Cardiac fibroblast (primary cell): ENCODE measurements at places on chromosomes 1 and 21.

GRCh38 chr1:14137411-14138134 is 437.6 kb downstream of the PRDM2 start:
- no peak for DNase-seq

- no peak for DNase-seq
Measured at GRCh38 chr1:82759035-82759434, 958.3 kb downstream of the ADGRL2 start.

- DNase-seq: no peak
Measured at GRCh38 chr1:5369223-5369622, 623.0 kb downstream of the NPHP4 start.

GRCh38 chr1:108208724-108209446 is 8.7 kb upstream of the SLC25A24 start:
- no peak for DNase-seq

DNA sequence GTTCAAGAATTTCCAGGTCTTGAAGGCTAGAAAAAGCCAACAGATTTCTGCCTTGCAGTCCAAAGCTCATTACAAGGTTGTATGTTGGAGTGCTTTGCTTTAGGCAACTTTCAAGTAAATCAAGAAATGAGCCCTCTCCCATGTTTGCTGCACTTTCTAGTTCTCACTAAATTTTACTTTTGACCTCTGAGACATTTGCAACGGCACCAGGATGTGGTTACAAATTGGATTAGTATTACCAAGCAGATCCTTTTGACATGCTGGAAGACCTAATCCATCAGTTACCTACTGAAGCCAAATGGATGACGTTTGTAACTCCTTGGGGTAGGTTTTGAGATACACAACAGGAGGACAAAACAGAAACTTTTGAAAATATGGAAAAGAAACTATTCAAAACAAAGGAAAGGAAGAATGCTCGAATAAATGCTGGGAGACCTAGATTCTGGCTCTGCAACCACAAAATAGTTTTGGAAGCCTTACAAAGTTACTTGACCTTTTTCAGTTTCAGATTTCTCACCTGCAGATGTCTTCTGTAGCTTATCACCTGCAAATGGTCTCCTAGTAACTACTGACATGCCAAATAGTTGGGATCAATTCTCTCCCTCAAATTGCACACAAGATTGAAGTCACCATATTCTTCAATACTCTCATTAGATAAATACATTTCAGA is 251.7 kb upstream of the ADGRL2 start:
- DNase-seq: no peak

DNA sequence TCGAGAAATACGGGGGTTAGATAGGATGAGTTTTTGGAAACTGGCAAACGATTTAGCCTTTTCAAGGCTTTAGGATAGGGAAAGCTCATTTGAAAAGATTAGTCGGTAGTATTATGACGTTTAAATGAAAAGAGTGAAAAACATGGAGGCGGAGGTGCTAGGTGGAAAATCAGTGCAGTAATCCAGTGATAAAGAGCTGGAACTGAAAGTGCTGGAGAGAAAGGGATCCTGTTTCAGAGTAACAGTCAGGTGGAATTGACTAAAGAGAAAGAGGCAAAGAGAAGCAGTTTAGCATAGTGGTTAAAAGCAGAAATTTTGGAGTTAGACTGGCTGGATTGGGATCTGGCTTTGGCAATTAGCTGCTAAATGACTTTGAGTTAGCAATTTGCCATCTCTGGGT is 945 bp downstream of the WDR3 start:
- no peak for DNase-seq

DNA sequence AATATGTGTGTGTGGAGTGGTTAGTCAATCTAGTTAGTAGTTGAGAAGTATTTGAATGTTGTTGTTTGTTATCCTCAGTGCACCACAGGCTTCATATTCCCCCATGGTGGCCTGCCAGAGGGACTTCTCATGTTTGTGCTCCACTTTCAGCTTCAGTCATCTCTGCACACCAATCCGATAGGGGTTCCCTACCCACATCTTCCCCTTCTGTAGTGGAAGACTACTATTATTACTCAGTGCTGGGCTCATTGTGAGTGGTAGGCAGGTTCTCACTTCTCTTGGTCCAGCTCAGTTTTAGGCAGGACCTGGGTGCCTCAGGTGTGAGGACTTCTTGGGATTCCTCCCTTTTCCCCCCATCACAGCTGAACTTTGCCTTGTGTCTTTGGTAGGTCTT is 14.2 kb downstream of the MT1HL1 start:
- DNase-seq: no peak

DNA sequence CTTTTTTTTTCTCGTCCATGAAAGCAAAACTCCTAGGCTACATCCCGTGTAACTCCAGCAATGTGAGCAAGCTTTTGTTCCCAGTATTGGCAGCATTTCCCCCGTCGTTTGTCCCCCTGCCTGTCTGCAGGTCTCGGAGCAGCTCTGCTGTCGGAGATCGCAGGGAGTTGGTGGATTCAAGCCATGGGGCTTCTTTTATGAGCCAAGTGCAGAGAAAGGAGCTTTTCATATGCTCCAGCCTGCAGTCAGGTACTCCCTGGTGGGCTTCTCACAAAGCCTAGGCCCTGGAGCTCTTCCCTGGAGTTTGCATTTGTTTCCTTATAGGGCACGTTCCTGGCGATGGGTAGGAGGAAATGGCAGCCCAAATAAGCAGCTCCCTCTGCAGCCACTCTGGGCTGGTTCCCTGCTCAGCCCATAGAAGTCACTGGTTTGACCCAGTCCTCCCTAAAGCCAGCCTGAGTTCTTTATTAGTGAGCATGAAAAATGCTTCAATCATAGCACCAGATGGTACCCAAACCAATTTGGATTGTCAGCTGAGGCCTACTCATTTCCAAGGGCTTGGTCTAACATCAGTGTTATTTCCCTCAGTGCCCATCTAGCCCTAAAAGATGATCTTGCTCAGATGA is 78.3 kb downstream of the NUF2 start:
- DNase-seq: no peak

GRCh38 chr21:33543505-33544129 is 779 bp downstream of the SON start:
- no peak for DNase-seq

DNA sequence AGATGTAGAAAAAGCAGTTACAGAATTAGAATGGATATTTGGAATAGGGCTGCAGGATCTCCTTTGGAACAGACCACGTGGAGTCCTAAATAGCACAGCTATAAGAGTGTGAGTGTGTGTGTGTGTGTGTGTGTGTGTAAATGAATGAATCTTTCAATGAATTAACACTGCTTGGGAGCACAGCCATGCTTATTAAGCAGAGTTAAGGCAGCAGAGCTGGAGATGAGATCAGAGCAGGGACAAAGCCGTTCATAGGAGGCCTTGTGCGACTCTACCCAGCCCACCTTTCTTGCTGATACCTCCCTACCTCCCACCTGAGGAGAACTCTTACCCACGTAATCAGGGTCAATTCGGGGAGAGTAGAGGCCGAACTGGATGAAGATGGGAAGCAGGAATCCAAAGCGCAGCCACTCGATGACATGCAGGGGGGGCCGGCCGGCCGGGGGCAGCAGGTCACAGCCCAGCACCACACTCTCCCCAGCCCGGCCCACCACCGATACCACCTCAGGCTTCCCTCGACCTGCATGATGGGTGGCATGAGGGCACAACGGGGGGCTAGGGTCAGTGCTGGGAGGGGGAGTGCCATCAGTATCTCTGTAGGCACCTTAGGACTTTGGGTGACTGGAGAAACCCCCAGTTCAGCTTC is 2.7 kb downstream of the IGSF9 start:
- no peak for DNase-seq

GRCh38 chr1:109388208-109388711 is 9.5 kb downstream of the SORT1 start:
- DNase-seq: no peak

DNA sequence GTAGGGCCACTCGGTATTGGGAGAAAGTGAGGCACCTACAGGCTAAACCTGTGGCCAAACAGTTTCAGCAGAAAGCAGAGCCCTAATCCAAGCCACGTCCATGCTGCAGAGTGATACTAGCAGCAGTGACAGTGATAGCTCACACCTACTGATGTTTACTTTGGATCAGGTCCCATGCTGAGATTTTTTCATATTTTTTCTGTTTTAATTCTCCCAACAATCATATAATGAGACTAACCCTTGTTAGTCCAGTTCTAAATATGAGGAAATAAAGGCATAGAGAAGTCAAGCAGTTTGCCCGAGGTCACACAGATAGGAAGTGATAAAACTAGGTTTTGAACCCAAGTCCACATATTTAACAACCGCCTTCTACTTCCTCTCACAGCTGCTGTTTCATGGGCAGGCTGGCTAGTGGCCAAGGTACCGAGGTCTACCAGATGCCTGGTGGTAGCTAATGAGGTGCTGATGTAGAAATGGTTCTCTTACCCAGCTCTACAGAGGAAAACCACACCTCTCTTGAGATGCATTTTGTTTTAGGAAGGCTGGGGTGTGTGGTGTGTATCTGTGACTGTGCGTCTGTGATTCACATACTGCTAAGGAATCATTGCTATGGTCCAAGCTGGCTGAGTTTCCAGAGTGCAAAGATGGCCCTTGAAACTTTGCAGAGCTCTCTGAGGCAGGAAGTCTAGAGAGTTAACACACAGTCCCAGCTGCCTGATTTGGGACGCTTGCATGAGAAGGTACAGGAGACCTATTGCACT is 80.3 kb upstream of the ARTN start:
- DNase-seq: peak; percentile 83
